ENCODE measurements at places on chromosomes 1 and 21.

- DNase-seq, result no peak
Observed at GRCh38 chr1:185419718-185420117, 102.7 kb upstream of the IVNS1ABP start.

DNA sequence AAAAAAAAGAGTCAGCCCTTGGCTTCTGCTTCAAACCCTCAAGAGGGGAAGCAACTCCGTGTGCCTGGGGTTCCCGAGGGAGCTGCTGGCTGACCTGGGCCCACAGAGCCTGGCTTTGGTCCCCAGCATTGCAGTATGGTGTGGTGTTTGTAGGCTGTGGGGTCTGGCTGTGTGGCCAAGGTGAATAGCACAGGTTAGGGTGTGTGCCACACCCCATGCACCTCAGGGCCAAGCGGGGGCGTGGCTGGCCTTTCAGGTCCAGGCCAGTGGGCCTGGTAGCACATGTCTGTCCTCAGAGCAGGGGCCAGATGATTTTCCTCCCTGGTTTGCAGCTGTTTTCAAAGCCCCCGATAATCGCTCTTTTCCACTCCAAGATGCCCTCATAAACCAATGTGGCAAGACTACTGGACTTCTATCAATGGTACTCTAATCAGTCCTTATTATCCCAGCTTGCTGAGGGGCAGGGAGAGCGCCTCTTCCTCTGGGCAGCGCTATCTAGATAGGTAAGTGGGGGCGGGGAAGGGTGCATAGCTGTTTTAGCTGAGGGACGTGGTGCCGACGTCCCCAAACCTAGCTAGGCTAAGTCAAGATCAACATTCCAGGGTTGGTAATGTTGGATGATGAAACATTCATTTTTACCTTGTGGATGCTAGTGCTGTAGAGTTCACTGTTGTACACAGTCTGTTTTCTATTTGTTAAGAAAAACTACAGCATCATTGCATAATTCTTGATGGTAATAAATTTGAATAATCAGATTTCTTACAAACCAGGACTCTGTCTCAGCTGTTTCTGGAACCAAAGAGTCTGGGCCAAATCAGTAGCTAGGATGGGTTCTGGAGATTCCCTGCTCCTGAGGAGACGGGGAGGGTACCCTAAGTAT lies 26.8 kb upstream of the KDM4A start:
- DNase-seq, result no peak

DNA sequence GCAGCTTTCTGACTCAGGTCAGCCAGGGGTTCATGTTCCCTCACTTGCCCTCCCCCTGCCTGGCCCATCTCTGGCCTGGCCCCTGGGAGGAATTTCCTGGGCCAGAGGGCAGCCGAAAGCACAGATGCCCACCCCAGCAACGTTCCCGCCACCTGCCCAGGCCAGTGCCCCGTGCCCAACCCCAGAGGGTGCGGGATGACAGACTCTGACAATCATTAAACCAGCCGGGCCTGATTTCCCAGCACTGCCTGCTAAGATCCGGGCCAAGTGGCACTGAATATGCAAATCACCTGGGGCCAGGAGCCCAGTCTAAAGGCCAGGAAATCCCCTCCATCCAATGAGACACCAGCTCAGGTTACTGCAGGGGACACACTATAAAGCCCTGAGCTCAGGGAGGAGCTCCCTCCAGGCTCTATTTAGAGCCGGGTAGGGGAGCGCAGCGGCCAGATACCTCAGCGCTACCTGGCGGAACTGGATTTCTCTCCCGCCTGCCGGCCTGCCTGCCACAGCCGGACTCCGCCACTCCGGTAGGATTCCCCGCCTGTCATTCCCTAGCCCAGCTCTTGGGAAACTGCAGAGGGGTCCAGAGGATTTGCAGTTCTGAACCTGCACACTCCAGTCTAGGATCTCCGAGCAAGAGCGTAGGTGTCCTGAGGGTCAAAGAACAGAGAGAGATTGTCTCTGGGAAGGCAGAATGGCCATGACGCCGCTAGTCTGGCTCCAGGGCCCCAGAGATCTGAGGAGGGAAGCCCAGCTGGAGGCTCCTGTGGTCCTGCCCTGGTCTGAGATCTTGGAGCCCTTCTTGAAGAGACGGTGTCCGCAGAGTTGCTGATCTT lies at the start of gene ELF3:
Gene ELF3, plus strand, starts transcription at position 408 of the 836 bp plus-strand sequence. CDS start 550 bp downstream, outside the sequence.
- no peak for DNase-seq

GRCh38 chr1:234725177-234726132 lies 115.5 kb upstream of the IRF2BP2 start:
- no peak for DNase-seq

- no peak for DNase-seq
Observed at GRCh38 chr1:234584926-234585325, 25.1 kb downstream of the IRF2BP2 start.

DNA sequence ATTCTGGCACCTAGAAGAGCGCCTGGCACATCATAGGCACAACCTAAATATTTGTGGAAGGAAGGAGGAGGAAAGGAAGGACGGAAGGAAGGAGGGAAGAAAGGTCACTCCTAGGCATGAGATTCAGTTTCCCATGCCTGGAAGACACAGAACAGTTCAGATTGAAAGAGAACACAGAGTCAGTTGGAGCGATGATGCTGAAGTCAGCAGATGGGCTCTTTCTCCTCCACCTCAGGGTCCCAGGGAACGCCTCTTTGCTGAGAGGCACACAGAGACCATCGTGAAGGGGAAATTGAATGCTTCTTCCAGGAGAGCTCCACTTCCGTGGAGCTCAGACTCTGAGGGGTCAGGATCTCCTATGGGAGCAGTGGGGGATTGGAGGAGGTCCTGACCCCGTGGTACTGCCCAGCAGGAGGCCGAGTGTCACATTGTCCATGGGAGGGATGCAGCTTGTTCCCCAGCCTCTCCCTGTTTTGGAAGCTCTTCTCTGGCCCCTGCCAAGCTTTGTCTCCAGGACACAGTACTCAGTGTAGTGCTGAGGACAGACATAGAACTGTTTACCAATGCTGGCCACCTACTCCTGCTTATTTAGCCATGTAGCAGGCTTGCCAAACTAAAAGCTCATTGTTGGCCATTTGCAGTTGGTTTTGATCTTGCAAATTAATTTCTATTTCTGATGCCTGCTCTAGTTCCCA lies 2.4 kb downstream of the MYBPHL start:
- no peak for DNase-seq

- DNase-seq, result no peak
Observed at GRCh38 chr1:228980232-228980937, 245.1 kb downstream of the RHOU start.

- no peak for DNase-seq
Observed at GRCh38 chr1:17229379-17229778, 19.5 kb upstream of the PADI3 start.

DNA sequence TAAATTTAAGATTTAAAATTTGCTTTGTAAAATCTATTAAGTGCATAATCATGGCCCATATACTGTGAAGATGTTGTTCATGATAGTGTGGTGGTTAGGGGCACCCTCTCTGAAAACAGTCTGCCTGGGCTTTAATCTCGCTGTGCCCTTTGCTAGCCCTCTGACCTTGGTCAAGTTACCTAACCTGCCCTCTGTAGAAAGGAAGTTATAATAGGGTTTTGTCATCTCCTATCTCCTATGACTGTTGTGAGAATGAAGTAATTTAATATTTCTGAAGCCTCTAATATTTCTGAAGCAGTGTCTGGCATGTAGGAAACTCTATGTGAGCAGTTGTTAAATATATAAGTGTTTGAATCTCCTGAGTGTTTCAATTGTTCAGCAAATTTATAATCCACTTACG lies 116.6 kb upstream of the IVNS1ABP start:
- DNase-seq, result no peak

DNA sequence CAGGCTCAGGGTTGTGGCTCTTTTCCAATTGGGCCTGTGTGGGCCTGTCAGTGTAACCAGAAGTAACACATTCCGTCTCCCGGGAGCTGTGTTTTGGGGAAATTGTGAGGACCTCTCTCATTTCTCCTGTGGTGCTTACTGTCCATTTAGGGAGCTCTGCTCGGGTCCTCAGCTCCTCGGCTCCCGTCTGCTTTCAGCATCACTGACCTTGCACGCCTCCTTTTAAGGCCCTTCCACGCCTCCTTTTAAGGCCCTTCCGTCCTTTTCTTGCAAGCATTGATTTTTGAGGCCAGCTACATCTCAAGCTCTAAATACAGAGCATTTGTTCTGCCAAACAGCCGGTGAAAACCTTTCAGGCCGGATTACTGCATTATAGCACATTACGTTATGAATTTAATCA lies 9.7 kb downstream of the CA6 start:
- no peak for DNase-seq

DNA sequence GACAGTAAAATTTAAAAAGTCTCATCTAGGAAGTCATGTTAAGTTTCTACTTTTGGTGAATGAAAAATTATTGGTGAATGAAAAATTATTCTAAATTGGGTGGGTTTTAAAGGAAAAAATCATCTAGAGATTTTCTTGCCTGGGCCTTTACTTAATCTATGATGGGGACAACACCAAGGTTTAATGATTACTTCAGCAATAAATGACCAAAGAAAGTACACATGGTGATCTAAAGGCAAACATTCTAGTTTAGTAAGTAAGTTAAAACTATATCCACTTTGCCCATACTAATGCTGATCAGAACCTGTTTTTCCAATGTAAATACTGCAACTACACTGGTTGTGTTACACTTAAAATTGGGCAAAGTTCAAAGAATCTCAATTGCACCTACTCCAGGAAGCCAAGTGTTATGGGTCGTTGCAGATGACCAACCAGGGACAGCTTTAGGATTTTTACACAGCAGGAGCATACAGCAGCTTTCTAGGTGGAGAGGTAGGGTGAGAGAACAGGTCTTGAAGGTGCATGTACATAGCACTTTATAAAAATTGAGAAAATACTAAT lies 14.6 kb upstream of the RPL5 start:
- no peak for DNase-seq

GRCh38 chr1:156922986-156923669 lies 2.7 kb downstream of the LRRC71 start:
- DNase-seq, result no peak

DNA sequence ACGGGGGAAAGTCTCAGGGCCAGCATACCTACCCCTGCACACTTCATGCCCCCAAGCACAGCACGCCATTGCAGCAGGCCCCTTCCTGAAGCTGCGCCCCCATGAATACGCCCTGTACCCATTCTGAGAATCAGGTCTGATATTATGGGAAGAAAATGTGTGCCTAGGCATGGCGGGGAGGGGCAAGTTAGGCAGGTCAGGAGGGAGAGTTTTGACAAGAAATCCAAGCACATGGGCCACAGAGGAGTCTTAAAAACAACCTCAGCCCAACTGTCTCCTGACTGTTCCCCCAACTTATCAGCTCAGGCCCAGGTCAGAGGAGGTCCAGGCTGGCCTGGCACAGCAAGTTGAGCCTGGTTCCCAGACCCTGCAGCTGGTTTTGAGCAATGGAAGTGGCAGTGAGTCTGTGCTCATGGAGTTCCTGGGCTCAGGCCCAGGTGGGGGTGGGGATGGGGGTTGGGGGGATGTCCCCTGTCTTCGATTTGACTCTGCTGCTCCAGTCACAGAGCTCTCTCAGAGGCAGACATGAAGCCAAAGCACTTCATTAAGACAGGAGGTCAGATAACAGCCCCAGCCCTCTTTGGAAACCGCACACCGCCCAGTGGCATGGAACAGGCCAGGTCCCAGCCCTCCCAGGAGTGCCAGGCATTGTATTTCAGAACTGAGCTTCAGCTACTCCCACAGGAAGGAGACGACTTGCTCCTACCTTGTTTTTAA lies 20.6 kb upstream of the BCAR3 start:
- DNase-seq, result no peak

GRCh38 chr1:58849551-58849950 lies 65.7 kb upstream of the JUN start:
- DNase-seq, result no peak

- no peak for DNase-seq
Observed at GRCh38 chr21:45528028-45528705, 14.1 kb downstream of the SLC19A1 start.

GRCh38 chr1:198919667-198920398 lies 281.0 kb downstream of the PTPRC start:
- DNase-seq, result no peak

- DNase-seq, result no peak
Observed at GRCh38 chr21:45306453-45306831, 18.7 kb upstream of the POFUT2 start.

- DNase-seq, result no peak
Observed at GRCh38 chr1:208965351-208965750, 618.2 kb upstream of the CAMK1G start.

GRCh38 chr1:164609089-164609488 lies 50.1 kb downstream of the PBX1 start:
- no peak for DNase-seq

- DNase-seq, result no peak
Observed at GRCh38 chr1:243434594-243434993, 178.8 kb downstream of the SDCCAG8 start.

- DNase-seq, result no peak
Observed at GRCh38 chr1:51948491-51948915, 42.0 kb downstream of the RAB3B start.

DNA sequence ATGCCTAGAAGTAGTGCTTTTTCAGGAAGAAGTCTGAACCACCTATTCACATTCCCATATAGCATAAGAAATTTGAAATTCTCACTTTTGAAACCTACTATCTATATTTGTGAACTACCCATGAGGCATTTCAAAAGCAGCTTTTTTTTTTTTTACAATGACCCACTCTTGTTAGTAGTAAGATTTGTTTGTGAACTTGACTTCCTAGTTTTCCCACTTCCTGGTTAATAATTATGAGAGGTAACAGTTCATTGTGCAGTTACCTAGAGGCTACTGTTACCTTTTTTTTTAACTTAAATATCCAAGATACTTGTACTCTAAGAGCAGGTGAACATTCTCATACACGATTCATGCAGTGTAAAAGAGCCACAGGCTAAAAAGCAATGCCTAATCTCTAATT lies 371.7 kb upstream of the ADGRL2 start:
- no peak for DNase-seq

GRCh38 chr1:112538883-112539282 lies 30.1 kb downstream of the WNT2B start:
- no peak for DNase-seq

GRCh38 chr21:36728371-36729111 lies 29.6 kb downstream of the SIM2 start:
- no peak for DNase-seq

DNA sequence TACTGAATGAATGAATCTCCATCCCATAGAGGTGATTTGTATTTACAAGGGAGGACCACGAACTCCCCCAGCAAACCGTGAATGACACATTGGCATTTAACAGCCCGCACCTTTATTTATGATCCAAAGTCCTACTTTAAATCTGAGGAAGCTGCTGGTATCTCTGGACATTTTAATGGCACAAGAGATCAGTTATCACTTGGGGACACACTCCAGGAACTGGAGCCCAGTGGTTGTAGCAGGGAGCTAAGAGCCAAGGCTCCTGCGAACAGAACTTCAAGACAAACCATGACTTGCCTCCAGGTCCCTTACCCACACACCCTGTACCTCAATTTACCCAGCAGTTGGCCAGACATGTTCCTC lies 1.2 kb downstream of the CTNNBIP1 start:
- no peak for DNase-seq
